Heart left ventricle (tissue), 16 donors: ENCODE measurements at places on chromosomes 7 and 10.

GRCh38 chr7:87564296-87564963 lies 36.3 kb downstream of the ABCB1 start:
- DNase-seq, result no peak
- no peaks in the 10 kb centered on the region for H3K4me1 ChIP-seq
- no peaks in the 10 kb centered on the region for H3K36me3 ChIP-seq
- H3K27me3 ChIP-seq, result no peaks in the 10 kb centered on the region
- no peak overlapping the region for H3K4me3 ChIP-seq
- no peak overlapping the region for H3K27ac ChIP-seq

DNA sequence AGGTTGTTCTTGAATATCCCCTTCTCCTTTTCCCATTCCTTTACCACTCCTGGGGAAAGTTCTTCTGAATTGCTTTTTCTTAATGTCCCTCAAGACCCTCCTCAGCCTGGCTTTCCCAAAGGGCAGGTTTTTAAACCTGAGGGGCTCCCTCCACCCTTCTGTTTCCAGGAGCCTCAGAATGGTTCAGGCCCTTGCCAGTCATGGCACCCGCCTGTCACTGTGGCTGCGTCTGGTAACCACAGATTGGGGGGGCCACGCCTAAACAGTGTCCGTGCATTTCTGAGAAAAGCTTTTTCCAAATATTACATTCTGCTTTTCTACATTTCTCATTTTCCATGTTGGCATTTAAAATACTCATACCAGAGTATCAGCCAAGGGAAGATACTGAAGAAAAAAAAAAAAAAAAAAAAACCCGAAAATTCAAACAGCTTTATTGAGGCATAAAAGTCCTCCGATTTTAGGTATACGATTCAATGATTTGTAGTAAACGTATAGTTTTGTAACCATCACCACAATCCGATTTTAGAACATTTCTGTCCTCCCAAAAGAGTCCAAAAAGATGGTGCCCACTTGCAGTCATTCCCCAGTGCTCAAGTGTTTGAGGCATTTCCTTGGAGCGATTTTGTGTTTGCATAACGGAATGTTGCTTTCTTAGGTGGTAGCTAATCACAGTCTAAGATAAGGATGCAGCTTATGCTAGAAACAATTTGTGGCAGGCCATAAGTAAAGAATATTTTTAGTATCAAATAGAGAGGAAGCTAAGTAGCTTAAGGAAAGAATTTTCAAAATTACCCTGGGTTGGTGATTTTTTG lies 22.1 kb downstream of the HKDC1 start:
- no peaks in the 10 kb centered on the region for H3K27me3 ChIP-seq
- no peak overlapping the region for H3K27ac ChIP-seq
- no peak overlapping the region for H3K4me3 ChIP-seq
- no peak for DNase-seq

GRCh38 chr7:106094780-106095179 lies 17.3 kb downstream of the SYPL1 start:
- no peak overlapping the region for H3K27ac ChIP-seq
- no peak for DNase-seq
- no peaks in the 10 kb centered on the region for H3K4me1 ChIP-seq

DNA sequence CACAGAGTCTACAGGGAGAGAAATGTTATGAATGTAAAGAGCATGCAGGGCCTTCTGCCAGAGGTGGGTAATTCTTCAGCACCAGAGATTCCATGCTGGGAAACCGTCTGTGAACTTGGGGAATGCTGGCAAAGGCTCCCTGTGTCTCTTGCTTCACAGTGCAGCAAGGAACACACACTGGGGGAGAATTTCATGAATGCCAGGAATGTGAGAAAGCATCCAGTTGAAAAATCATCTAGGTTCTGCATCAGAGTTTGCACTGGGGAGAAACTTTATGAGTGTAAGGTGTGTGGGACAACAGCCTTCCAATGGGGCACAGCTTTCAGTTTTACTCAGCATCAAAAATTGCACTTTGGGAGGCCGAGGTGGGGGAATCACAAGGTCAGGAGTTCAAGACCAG lies 224.3 kb upstream of the IGFBP3 start:
- H3K27me3 ChIP-seq, result no peaks in the 10 kb centered on the region
- H3K27ac ChIP-seq, result no peak overlapping the region
- H3K4me1 ChIP-seq, result no peaks in the 10 kb centered on the region
- DNase-seq, result no peak

DNA sequence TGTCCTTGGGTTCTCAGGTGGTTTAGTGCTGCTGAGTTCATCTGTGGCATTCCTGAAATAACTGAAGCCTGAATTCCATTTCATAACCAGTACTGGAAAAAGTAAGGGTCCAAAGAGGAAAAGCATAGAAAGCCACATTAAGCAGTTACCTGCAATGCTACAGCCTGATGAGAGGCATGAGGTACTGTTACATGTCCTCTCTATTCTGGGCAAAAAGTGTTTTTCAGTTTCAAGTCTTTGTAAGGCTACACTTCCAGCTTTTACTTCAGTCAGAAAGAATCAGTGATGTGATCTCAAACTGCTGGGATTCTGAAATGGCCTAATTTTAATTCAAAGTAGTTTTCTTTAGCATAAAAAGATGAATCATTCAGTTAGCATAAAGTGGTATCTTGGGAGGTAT lies 369.5 kb downstream of the PHF14 start:
- no peaks in the 10 kb centered on the region for H3K4me1 ChIP-seq
- DNase-seq, result no peak
- no peaks in the 10 kb centered on the region for H3K36me3 ChIP-seq
- no peak overlapping the region for H3K27ac ChIP-seq
- H3K27me3 ChIP-seq, result no peaks in the 10 kb centered on the region

DNA sequence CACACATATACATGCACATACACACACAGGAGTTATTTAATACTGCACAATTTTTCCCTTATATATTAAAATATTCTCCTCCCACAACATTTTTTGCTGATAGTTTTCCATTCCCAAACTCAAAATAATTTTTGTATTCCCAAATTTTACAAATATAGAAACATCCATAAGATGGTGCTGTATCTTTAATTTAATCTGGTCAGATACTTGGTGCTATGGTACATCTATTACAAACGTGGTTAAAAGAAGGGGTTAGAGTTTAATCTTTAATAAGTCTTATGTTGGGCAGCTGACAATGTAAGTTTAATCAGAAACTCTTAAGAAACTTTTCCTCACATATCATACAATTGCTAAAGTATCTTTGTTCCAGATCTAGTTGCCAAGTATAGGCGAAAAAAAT lies 10.2 kb upstream of the CADPS2 start:
- no peaks in the 10 kb centered on the region for H3K4me1 ChIP-seq
- no peaks in the 10 kb centered on the region for H3K27me3 ChIP-seq
- no peak for DNase-seq
- no peak overlapping the region for H3K27ac ChIP-seq
- no peaks in the 10 kb centered on the region for H3K36me3 ChIP-seq
